ENCODE measurements at places on chromosomes 12 and 14.

- no peak for DNase-seq
Observed at GRCh38 chr12:62371661-62372060, 95.0 kb upstream of the MON2 start.

DNA sequence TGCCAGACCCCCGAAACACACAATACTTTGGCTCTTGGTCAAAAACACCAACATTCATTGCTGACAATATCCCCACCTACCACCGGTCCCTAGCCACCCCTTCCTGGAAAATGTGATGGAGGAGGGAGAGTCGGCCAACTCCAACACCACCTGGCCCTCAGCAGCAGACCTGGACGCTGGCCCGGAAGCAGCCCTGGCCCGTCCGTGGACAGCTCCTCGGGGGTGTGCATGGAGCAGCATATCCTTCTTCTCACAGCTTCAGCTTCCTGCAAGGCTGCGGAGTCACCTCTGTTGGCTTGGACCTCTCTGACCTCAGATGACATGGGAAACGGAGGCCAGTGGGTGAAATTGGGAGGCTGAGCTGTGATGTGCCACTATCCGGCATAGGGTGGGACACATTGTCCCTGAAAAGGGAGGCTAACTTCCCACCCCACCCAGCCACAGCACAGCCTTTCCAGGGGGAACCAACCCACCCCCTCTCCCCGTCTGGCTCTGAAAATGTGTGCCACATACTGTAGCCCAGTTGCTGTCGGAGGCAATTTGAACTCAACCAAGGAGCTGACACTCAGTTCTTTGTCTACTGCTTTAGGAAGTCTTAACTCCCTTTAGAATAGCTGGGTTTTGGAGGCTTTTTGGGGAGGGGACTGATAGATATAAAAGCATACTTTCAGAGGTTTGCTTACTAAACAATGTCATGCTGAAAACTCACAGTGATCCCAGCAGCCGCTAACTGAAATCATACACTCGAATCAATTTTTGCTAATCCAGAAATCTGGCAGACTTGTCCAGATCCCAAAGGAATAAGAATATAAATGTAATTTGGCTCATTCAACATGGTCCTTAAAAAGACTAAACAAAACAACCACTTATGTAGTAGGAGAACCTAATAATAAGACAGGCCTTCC, 43.1 kb upstream of the LTA4H start:
- no peak for DNase-seq

DNA sequence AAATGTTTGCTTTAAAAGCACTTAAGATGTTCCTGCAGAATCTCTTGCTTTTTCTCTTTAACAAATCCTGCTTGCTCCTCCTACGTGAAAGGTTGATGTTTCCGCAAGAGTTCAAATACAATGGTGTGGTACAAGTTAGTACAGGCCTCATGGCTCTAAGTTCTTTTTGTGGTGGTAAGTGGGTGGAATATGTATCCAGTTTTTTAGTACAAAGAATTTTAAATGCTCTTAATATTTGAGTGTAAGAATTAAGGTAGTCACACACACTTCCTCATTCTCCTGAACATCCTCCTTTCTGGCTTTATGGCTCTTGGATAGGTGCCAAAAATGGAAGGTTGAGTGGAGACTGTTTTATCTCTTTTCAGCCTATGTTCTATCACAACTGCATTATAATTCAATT, 1.8 kb downstream of the OTOGL start:
- DNase-seq: no peak

GRCh38 chr14:100278702-100279101, 27.5 kb downstream of the SLC25A29 start:
- no peak for DNase-seq

DNA sequence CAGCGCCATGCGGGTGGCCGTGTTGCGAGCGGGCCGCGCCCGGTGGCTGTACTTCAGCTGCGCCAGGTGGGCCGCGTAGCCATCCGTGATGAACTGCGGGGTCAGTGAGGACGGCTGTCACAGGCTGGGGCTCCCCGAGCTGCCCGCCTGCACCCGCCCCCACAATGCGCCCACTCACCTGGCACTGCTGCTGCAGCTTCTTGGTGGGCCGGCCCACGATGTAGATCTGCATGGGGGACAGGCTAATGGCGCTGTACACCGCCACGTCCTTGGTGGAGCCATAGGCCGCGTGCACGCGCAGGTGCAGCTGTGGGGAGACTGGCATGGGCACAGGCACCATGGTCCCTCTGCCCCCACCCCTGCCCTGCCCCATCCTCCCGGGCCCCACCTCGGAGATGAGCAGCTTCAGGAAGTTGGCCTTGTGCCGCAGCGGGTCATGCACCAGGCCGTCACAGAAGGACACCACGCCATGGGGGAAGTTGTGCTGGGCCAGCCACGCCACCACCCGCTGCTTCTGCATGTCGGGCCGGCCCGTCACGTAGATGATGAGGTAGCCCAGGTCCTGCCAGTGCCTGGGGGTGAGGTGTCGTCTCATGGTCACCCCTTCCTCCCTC, 5.9 kb downstream of the ARL6IP4 start:
- DNase-seq: no peak

GRCh38 chr12:118645219-118645618, 268.9 kb downstream of the SUDS3 start:
- DNase-seq: no peak

DNA sequence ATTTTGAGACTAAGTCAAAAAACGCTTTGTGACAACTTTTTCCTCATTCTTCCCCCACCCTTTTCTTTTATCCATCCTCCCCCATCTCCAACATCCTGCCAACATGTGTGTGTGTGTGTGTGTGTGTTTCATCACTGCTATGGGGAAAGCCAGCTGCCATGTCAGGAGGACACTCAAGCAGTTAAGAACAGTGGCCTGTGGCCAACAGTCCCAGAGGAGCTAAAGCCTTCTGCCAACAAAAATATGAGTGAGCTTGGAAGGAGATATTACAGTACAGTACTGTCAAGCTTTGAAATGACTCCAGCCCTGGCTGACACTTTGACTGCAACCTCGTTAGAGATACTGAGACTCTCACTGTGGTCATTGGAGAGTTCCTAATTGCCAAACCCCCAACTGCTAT, 5.0 kb upstream of the CSRP2 start:
- DNase-seq: no peak

- no peak for DNase-seq
Observed at GRCh38 chr12:130076126-130076525, 86.1 kb upstream of the FZD10 start.

DNA sequence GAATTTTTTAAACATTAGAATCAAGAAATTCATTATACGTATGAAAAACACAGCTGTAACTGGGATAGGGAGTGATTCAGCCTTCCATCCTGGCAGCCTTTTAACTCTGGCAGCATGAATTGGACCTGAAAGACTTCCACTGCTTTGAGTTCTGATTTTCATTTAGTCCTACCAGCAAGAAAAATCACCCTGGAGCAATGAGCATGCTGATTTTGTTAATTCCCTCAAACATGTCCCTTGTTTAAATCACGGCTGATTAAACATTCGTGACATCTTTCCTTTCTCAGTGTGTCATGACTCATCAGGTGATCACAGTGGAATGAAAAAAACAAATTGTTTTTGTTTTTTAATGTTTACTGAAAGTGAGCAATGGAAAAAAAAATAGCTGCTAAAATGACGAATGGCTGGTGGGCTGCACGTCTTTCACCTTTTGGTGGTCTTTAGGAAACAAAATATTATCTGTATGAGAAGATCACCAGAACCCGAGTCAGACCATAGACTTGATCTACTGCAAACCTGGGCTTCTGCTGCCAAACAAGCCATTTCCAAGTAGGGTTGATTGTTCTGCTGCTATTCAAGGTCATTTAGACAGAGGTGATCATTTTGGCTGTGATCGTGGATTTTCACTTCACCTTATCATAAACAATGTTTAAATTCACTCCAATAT, 67.0 kb upstream of the CAND1 start:
- no peak for DNase-seq

GRCh38 chr14:90239139-90239538, 17.2 kb upstream of the PSMC1 start:
- DNase-seq: no peak

GRCh38 chr14:94407906-94408305, 19.5 kb upstream of the SERPINA1 start:
- no peak for DNase-seq

- DNase-seq: no peak
Observed at GRCh38 chr14:62436261-62436660, 609.0 kb downstream of the KCNH5 start.

DNA sequence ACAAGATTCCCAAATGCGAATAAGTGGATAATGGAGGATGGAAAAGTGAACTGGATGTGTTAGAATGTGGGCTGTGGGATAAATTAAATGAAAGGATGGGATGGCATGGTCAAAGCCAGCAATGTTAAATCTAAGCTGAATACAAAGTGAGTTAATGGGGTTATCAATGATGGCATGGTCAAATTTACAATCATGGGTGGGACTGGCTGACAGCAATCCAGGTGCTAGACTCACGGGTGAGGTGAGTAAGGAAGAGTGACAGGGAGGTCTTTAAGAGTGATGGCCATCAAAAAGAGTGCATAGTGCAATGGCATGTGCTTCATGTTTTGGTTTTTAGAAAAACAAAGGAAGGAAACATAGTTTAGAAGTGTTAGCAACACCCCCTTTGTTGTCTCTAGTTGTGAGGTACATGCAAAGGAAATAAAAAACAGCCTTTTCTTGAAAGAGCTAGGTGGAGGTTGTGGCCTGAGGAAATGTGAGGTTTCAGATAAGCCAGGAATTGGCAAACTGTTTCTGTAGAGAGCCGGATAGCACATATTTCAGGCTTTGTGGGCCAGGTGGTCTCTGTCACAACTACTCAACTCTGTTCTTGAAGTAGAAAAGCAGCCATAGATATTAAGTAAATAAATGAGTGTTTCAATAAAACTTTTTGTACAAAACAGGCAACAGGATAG, 328.7 kb downstream of the RPL10L start:
- no peak for DNase-seq

- no peak for DNase-seq
Observed at GRCh38 chr12:52541709-52542108, 11.2 kb downstream of the KRT71 start.

- DNase-seq: no peak
Observed at GRCh38 chr12:104050436-104050835, 449 bp upstream of the GLT8D2 start.

DNA sequence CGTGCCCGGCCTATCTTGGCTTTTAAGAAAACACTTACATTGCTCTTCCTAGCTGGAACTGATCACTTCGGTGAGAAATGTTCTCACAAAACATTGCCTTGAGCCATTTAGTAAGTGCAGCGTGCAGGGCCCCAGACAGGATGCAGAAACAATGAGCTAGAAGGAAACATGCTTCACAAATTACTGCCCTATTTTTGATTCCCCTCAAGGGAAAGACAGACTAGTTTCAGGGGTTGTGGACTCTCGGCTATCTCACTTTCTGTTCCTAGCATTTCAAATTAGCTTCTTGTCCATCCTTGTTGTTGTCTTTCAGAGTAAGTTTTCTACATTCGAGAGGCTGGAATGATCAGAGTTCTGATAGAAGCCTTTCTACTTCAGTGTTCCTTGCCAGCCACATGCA, 21.6 kb downstream of the TGFB3 start:
- DNase-seq: no peak

- peak; percentile 42 for DNase-seq
Observed at GRCh38 chr14:104249706-104250105, 111.3 kb downstream of the KIF26A start.

- no peak for DNase-seq
Observed at GRCh38 chr14:61489932-61490331, 168.6 kb downstream of the PRKCH start.

- DNase-seq: no peak
Observed at GRCh38 chr12:43493261-43493797, 58.7 kb downstream of the ADAMTS20 start.

DNA sequence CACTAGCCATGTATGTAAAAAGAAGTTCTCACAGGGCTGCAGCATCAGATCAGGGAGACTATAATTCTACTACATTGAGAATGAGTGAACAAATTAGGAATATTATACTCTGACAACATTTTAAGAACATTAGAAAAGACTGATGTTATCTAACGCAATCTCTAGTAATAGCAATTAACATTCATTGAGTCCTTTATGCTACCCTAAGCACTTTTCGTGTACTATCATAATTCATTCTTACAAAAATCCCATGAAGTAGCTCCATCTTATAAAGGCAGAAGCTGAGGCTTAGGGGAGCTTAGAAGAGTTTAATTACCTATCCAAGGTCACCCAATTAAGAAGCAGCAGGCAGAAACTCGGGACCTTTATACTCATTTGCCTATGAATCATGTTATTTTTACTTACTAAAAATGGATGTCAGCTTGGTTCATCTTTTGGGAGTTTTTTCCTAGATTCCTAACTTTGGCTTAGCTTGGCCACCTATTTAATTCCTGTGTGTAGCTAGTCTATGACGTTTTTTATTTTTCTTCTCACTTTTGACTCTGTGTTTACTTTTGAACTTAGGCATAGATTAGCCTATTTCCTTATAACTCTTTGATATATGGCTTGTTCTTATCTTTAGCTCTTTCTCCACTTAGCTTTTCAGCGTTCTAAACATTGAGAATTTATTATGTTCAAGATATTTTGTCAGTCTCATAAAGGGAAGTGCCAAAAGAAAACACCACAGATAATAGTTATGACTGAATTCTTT, 333.5 kb upstream of the DCN start:
- no peak for DNase-seq

DNA sequence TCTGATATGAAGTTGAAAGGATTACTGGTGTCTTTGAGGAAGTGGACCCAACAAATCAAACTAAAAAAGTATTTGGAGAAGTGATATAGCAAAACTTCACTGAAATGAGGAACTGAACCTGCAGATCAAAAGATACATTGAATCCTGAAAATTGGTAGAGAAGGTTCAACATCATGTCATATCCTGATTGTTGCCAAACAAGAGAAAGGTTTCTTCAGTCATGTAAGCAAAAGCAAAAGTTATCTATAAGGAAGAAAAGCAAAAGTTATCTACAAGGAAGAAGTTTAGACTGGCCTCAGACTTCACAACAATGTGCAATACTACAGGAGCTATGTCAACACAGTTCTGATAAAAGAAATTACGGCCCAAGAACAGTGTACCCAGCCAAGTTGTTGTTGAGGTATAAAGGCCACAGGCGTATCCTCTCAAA, 142.7 kb downstream of the RAD51B start:
- no peak for DNase-seq

GRCh38 chr14:68785534-68786490, 7.1 kb downstream of the ZFP36L1 start:
- DNase-seq: peak; percentile 24

DNA sequence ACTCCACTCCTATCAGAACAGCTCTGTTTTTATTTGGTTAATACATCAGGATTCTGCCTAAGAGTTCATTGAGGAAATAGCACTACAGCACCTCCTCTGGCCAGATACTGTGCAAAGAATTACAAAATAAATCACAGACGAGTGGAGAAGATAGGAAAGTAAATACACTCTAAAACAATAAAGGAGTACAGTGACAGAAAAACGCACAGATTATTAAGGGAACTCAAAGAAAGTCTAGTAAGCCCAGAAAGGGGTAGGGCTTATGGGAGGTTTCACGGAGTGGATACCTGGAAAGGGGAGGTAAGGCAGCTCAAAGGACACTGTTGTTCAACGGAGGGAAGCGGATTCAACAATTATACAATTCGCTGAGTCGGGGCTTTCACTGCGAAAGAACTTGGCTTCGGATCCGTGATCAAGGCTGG, 5.5 kb downstream of the OR10AD1 start:
- DNase-seq: no peak
